ENCODE measurements at places on chromosomes 2 and 18.

- no peak for DNase-seq
These were observed 27.3 kb upstream of the MAL start for GRCh38 chr2:94997981-94998930.

DNA sequence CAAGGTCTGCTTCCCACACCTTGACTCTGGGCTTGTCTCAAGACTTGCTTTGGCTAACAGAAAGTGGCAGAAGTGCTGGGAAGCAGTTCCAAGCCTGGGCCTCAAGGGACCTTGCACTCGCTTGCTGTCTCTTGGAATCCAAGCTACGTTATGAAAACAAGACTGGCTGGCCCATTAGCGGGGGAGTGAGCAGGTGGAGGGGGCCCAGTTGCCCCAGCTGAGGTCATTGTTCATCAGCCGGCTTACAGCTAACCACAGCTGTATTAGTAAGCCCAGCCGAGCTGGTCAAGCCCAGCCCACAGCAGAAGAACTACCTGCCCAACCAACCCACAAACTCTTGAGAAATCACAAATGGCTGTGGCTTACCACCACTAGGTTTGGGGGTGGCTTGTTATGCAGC lies 63.1 kb downstream of the MARCO start:
- DNase-seq: no peak

- no peak for DNase-seq
These were observed 1.3 kb downstream of the NGEF start for GRCh38 chr2:233011702-233012131.

GRCh38 chr18:76492669-76493212 lies 2.3 kb downstream of the ZNF516 start:
- DNase-seq: peak; percentile 97

- DNase-seq: no peak
These were observed 148.1 kb downstream of the ACKR3 start for GRCh38 chr2:236717729-236718128.

DNA sequence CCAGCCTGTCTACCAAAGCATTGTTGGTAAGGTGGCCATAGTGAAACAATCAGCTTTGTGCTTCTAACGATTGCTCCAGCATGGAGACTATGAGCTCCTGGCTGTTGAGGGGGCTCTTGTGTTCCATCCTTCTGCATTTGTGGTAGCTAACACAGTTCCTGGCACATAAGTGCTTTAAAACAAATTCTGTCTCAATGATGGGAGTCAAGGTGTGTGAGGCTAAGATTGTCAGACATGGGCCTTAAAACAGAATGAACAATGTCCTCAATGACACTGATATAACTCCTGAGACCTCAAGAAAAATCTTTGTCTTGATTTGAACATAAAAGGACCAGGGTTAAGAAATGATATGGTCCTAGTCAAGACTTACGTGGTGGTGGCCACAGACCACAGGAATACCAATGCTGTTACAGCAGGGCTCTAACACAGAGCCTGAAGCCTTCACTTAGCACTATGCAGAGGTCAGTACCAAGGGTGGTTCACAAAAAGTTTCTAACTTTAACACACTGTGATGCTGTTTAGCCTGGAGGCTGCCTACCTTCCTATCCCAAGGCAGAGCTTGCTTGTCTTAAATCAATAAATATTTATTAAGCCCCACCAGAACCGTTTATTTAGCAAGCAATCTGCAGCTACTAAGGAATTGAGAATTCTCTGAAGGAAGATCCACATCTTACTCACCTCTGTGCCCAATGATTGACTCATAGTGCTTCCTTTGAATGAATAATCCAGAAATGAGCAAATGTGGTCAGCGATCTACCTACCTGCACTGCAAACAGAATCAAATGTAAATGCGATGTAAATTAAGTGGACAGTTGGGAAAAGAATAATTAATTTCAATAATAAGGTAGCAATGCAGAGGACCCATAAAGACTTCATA lies 35.1 kb downstream of the EVA1A start:
- DNase-seq: no peak

GRCh38 chr2:59932341-59932740 lies 621.1 kb downstream of the BCL11A start:
- DNase-seq: no peak

GRCh38 chr2:201880993-201881611 lies 74.8 kb downstream of the CDK15 start:
- DNase-seq: no peak

GRCh38 chr2:133266926-133267590 lies 301.2 kb downstream of the NCKAP5 start:
- no peak for DNase-seq

GRCh38 chr2:9639740-9640343 lies 9.0 kb upstream of the YWHAQ start:
- no peak for DNase-seq

DNA sequence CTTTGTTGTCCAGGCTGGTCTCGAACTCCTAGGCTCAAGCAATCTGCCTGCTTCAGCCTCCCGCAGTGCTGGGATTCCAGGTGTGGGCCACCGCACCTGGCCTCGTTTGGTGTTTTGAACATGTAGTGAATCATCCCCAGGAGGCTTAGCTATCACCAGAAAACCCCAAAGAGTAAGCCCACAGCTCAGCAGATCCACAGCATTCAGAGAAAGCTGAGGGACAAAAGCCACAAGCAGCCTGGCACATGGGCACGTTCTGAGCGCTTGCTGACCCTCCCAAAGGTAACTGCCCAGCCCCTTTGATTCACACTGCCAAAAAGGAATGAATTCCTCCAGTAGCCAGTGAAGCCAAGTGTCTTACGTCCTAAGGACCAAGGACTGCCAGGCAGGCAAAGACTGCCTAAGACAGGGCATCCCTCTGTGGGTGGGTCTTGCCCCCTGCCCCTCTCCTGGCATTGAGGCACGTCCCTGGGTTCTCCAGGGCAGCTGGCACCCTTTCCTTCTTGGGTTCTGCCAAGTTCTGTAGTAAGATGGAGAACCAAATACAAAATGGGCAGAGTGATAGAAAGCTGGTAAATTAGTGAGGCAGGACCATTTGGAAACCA lies 31.7 kb downstream of the MBP start:
- DNase-seq: no peak

DNA sequence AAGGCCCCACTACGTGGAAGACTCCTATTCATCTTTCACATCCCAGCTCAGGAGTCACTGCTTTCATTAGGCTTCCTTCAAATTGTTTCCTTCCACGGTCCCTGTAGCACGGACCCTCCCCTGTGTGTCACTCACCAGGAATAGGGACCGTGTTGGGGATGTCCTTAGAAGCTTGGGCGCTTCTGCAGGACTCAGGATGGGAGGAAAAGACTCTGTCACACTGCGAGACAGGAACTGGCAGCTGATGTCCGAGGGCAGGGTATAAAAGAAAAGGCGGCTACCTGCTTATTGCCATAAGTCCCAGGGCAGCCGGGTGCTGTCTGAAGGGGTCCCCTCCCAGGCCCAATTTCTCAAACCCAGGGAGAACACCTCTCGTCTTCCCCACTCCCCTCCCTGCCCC lies 79.1 kb downstream of the BCL2L11 start:
- no peak for DNase-seq

DNA sequence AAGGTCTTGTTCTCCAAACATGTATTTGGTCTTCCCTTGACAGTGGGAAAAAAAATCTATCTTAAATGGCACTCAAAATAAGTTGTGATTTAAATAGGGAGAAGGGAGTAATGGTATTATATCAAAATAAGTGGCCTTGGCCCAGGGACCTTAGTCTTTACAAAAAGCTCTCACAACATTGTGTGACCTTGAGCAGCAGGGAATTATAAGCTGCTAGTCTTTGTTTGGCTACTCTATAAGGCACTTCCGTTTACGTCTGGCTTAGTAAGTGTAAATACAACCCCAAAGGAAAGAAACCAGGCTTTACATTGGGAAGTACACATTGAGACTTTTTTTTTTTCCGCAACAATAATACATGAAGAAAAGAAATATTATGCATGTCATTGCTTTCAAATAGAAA lies 734.0 kb upstream of the LINC00305 start:
- no peak for DNase-seq

GRCh38 chr2:19785447-19785846 lies 116.3 kb downstream of the TTC32 start:
- no peak for DNase-seq

DNA sequence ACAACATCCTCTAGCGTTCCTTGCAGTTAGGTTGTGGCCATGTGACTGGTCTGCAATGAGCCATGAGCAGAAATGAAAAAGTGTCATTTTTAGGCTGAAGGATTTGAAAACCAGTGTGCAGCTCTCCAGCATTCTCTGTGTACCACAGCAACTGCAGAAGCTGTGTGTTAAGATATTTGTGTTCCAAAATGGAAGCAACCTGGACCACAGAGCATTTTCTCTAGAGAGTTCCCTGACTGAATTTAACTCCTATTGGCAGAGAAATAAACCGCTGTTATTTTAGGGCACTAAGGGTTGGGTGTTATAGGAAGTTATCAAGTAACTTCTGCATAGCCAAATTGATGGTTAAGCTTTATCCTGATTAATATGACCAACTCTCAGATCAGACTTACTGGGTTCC lies 257.2 kb upstream of the THUMPD2 start:
- no peak for DNase-seq

GRCh38 chr2:165016772-165017411 lies 61.6 kb upstream of the SLC38A11 start:
- DNase-seq: no peak

DNA sequence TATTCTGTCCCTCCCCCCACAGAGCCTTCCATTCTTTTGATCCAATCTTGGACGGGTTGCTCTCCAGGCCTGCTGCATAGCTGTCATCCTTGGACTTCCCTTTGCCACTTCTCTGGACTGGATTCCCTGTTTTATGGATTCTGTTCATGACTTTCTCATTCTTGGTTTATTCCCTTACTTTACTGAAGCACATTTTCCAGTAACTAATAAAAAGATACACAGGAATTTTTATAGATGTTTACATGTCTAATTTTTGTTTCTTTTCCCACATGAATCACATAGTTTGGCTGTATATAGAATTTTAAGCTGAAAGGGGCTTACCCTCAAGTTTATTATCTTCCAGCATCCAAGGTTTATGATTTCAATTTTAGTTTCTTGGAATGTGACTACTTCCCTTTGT lies 37.9 kb downstream of the GDF7 start:
- no peak for DNase-seq

GRCh38 chr18:48328473-48329210 lies 80.5 kb downstream of the ZBTB7C start:
- DNase-seq: no peak

DNA sequence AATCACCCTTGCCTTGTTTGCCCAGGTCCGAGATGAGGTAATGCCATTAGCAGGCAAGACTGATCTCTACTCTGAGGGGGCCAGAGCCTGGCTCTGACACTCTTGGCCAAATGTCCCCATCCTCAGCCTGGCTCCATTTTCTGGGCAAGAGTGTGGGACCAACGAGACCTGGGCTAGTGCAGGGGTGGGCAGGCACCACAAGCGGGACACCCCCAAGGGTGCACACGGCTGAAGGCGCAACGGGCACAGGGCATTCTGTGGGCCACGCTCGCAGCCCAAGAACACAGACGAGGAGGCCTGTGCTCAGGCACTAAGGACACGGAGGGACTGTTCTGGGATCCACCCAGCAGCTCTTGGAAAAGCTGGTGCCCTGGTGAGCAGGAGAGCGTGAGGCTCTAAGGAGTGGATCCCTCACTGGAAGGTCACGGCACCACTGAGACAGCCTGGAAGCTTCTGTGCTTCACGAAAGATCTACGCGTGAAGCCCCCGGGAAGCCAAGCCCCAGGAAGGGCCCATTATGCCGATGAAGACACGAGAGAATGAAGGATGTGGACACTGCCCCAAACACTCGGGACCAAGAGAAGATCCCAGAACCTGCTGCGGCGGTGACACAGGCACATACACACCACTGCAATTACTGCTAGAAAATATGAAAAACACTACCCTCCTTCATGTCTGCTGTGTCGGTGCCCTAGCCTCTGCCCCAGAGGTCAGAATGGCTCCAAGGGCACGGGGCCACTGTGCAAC lies 138.2 kb downstream of the HDAC4 start:
- DNase-seq: no peak

- no peak for DNase-seq
These were observed 29.6 kb downstream of the ARHGAP25 start for GRCh38 chr2:68764041-68764805.
